ENCODE measurements at places on chromosomes 6 and 20.

- no peak for DNase-seq
These were observed 48.6 kb downstream of the DTNBP1 start for GRCh38 chr6:15614277-15614676.

DNA sequence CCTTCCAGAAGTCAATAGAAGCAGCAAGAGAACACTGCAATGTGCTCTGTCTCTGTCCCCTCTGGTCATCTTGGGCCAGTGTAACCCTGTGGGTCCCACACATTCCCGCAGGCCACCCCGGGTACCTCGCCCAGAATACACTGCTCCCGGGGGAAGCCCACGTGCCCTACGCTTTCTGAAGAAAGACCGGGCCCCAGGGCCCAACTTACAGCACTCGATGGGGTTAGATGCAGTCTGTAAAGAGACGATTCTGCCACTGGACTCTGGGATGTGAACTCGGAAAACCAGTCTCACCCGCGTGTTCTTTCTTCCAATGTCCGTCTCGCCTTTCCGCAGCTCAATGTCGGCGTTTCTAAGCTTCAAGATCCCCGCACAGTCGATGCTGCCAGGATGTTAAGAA is 68.7 kb downstream of the NFATC2 start:
- DNase-seq, result no peak

- DNase-seq, result no peak
These were observed 512.7 kb upstream of the JAG1 start for GRCh38 chr20:11186301-11187008.

- no peak for DNase-seq
These were observed 76.1 kb downstream of the NKAIN2 start for GRCh38 chr6:123879749-123880148.

DNA sequence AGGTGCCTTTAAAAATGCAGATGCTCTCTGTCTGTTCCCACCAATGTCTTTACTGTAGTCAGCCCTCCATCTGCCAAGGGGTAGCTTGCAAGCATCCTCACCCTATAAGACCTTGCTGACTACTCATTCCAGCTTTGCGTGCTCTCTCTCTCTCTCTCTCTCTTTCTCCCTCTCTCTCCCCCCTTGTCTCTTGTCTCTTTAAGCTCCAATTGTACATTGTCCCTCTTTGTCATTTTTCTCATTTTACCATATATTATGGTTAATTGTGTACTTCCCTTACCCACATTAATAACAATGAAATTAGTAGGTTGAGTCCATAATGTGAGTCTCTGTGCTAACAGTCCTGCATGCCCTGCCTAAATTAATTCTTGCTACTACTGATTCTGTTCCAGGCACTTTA is 350.2 kb upstream of the CDH4 start:
- DNase-seq, result no peak

GRCh38 chr6:139886396-139886795 is 511.9 kb upstream of the CITED2 start:
- DNase-seq, result no peak

DNA sequence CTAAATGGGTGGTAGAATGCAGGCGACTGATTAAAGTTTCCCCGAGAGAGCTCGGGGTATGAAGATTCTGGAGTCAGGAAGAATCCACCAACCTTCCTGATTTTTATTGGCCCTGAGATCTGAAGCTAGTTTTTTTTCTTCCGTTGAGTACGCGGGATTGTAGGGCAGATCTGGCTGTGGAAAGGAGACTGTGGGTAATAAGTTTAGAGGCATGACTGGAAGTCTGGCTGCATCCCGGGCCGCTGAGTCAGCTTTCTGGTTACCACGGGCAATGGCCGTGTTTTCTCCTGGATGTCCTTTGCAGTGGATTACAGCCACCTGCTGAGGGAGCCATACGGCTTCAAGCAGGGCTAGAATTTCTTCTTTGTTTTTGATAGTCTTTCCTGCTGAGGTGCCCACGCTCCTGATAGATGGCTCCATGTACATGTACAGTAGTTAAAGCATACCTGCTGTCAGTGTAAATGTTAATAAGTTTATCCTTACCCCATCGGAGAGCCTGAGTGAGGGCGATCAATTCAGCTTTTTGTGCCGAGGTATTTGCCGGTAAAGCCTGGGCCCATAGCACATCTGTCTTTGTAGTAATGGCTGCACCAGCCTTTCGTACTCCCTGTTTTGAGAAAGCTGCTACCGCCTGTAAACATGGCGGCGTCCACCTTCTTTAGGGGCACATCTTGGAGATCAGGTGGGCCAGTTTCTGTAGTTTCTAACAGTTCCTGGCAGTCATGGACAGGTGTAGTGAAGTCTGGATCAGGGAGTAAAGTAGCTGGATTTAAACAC is 154.0 kb downstream of the TRIM27 start:
- no peak for DNase-seq

- no peak for DNase-seq
These were observed 572.6 kb downstream of the PRKN start for GRCh38 chr6:162154930-162155329.

DNA sequence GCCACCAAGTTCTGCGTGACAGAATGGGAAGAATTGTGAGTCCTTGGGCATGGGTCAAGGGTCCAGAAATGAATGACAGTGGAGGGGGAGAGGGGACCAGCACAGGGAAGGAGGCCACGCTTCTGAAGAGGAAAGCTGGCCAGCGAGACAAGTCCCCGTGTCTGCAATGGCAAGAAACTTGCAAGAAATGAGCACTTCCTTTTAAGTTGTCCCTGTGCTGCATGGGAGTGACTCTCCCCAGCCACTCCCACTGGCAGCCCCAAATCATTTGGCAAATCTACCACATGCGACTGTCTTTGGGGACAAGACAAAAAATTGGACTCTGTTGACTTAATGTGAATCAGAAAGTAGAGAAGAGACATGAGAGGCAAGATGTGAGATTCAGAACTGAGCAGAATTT is 242.2 kb upstream of the RREB1 start:
- DNase-seq, result no peak

DNA sequence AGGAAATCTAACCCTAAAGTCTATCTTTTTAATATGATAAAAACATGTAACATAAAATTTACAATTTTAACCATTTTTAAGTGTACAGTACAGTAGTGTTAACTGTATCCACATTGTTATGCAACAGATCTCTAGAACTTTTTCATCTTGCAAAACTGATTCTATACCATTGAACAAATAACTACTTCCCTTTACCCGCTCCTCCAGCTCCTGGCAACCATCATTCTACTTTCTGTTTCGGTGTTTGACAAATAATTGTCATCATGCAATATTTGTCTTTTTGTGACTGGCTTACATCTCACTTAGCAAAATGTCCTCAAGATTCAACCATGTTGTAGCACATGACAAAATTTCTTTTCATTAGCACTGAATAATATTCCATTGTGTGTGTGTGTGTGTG is 203.2 kb downstream of the SIM1 start:
- DNase-seq, result no peak

DNA sequence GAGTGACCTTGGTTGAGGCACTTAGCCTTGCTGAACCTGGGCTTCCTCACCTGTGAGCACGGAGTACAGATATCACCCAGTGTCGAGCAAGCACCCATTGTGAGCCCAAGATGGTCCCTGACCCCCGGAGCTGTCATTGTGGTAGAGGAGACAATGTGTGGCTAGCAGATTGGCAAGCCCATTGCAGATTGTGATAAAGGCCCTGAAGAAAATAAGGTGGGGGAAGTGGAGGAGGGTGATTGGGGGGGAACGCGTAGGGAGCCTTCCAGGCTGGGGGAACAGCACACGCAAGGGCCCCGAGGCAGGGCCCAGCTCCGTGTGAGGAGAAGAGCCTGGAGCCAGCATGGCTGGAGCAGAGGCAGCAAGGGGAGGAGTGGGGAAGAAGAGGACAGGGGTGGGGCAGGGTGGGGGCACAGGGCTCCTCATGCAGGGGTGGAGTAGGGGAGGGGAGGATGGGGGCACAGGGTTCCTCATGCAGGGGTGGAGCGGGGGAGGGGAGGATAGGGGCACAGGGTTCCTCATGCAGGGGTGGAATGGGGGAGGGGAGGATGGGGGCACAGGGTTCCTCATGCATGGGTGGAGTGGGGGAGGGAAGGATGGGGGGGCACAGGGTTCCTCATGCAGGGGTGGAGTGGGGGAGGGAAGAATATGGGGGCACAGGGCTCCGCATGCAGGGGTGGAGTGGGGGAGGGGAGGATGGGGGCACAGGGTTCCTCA is 7.0 kb downstream of the CEBPB start:
- no peak for DNase-seq

DNA sequence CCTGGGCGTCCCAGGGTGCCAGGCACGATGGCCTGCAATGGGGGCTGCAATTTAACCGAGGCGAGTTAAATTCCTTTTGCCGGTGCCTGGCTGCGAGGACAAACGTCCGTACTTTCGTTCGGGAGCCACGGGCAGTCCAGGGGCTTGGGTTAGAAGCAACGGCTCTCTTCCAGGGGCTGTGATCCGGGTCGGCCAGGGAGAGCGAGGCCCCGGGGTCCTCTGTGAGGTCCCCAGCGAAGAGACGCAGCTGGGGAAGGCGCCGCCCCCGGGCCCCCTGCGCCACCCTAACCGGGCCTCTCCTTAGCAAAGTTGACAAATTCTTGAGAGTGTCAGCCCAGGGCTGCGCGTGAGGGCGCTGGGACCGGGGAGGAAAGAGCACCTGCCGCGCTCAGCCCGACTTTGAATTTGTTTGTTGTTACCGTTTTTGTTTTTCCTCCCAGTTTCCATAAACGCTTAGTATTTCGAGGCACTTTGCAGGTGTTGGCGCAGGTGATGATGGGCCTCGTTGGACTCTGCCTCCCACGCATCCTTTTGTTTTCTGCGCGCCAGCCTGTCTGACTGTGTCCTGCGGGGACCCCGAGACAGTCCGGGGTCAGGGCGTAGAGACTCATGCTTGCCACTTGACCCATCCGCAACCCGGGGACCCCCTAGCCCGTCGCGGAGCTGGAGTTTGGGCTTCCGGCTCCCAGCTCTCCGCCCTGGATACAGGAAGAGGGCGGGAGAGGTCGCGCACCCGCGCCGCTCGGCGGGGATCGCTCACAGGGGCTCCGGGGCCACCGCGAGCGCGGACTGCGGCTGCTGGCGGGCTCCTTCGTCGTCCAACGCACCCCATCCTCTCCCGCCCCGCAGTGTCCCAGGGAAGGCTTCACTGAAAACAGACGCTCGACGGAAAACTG is 5.8 kb downstream of the OLIG3 start:
- no peak for DNase-seq

DNA sequence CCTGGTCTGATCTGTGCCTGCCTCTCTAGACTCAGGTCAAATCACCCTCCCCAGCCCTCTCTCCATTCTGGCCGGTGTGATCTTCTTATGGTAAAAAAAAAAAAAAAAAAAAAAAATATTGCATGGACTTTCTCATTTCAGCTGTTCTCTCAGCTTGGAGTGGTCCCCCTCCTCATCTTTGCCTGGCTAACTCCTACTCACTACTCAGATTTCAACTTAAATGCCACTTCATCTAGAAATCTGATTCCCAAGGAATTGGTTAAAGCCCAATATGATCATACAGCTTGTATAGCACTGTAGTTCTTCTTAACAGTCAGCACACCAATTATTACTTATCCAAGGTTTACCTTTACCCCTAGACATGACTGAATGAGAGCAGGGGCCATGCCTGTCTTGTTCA is 105.9 kb upstream of the CARMIL1 start:
- no peak for DNase-seq

- no peak for DNase-seq
These were observed 5.8 kb upstream of the GATA5 start for GRCh38 chr20:62481425-62482145.

DNA sequence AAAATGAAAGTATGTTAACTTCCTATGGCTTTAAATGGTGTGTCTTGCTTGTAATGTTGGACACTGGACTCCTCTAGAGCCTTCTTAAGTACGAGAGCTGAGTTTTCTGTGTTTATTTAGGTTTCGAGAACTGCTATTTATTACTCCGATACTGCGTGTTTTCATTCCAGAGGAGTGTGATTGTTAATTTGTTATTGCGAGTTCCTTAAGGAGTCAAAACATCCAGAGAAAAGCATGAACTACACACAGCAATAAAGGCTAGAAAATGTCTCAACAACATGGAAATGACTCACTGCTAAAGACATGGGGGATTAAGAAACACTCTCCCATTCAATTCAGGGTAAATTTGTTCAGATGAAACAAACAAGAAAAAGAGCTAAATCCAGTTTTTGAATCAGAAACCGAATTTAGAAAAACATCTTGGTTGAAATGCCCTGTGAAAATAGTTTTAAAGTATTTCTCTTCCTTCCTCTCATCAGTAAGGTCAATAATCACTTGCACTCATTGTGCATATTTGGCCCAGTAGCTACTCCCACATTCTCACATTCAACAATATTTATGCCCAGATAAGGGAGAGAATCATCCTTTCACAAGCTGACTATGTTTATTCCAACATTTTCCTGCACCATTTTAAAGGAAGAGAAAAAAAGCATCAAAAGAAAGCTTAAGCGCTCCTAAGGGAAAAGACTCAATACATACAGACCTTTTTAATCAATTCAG is 36.0 kb downstream of the ATXN1 start:
- DNase-seq, result no peak

DNA sequence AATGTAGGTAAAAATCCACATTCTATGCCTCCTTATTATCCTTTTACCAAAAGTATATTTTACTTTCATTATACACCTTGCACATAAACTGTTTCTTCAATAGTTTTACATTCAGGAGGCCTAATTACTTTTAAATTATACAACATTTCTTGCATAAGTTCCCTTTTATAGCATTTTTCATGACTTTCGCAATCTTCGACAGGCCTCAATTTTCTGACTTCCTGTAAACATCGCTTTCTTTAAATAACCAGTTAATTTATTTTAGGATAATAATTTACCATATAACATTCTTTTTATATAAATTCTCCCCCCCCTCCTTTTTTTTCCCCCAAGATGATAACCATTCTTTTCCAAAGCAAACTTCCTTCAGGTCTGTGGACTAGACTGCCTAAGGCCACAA is 9.2 kb downstream of the SLC35A1 start:
- no peak for DNase-seq

DNA sequence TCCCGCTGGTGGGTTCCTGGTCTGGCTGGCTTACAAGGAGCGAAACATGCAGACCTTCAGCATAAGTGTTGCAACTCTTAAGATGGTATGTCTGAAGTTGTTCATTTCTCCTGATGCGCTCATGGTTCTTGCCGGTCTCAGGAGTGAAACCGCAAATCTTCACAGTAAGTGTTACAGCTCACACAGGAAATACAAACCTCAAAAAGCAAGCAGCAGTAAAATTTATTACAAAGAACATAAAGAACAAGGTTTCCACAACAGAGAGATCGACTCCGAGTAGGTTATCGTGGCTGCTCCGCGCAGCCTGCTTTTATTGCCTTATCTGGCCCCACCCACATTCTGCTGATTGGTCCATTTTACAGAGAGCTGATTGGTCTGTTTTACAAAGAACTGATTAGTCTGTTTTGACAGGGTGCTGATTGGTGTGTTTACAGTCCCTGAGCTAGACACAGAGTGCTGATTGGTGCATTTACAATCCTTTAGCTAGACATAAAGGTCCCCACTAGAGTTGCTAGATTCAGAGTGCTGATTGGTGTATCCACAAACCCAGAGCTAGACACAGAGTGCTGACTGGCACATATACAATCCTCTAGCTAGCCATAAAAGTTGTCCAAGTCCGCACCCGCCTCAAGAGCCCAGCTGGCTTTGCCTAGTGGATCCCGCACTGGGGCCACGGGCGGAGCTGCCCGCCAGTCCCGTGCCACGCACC is 39.2 kb downstream of the TRIM27 start:
- DNase-seq, result no peak

DNA sequence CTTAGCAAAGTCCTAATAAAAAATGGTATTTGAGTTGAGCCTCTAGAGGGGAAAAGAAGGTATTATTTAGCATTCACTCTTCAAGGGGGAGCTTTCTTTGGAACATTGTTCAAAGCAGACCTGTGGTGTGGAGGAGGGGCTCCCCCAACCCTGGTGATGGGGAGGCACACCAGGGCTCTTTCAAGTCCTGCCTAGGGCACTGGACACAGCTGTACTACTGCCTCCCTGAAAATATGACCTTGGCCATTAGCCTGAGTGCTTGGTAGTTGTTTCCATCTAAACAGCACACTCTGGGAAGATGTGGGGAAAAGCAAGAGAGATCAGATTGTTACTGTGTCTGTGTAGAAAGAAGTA is 215.1 kb upstream of the CNR1 start:
- DNase-seq, result no peak

Data from DMS 273 treated with DMSO at 0.1 percent for 48 hours (cell line).